ENCODE measurements at places on chromosomes 12 and 14. TPM values are rescaled to one million over a fixed set of nuclear protein-coding genes. Genes with fewer than 3 reads are reported as not detected.

CLEC4C gene
- total RNA-seq = not detected

HOXC13 gene
- not detected for total RNA-seq

ADGRD1 gene
- total RNA-seq = 7.7 TPM

NOVA1 gene
- total RNA-seq = 0.25 TPM

PKP2 gene
- total RNA-seq = 0.11 TPM

GRCh38 chr12:6535960-6536847 lies 1.9 kb downstream of the GAPDH start:
- no peak for DNase-seq

- DNase-seq = no peak
Observed at GRCh38 chr12:85405781-85406522, 125.9 kb downstream of the ALX1 start.

GRCh38 chr12:130703733-130704375 lies 12.2 kb downstream of the RIMBP2 start:
- DNase-seq = no peak

- no peak for DNase-seq
Observed at GRCh38 chr14:65835501-65835900, 423.0 kb downstream of the FUT8 start.

GRCh38 chr14:89270439-89271227 lies 146.4 kb downstream of the FOXN3 start:
- DNase-seq = no peak

- DNase-seq = no peak
Observed at GRCh38 chr12:38477340-38478090, 160.9 kb downstream of the ALG10B start.

DNA sequence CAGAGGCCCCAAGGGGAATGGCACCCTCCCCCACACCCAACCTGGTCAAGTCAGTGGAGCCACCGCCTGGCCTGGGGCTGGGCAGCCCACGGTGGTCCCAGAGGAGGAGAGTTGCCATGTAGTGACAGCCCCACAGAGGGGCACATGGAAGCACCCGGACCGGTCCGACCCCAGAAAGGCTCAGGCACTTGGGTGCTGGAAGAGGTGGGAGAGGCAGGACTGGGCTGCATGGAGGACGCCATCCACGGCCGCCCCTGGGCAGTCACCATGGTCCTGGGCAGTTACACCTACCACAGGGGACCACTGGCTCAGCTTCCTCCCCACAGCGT lies 37.9 kb upstream of the TMEM179 start:
- DNase-seq = no peak

DNA sequence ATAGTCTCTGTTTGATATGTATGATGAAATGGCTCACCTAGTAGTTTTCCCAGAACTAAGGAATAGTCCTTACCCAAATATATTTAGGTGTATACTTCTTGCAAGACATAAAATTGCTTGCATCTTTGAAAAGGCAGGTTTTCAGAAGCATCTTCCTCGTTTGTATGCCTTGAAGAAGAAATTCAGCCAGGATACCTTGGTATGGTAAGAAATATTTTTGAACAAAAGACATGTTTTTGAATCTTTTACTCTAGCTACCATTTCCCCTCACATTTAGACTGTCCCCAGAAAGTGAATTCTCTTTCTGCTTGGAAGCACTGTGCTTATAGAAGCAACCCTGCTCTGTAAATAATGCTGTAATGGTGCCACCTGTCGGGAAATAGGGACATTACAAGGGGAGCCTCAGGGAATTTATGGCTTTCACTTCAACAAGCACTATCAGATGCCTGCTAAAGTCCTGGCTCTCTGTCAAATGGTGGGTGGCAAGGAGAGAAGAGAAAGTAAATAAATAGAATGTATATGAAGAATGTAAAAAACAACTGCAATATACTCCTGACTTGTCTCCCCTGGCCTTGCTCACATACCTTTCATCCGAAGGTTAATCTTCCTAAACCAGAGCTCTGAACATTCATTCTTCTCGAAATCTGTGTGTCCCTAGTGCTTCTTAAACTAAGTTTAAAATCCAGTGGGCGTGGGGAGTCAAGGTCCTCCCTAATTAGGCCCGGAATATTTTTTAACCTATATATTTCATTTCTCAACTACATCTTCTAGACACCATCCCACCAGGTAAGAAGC lies 6.1 kb downstream of the CCDC184 start:
- peak; percentile 52 for DNase-seq

- no peak for DNase-seq
Observed at GRCh38 chr12:62866451-62867082, 68.4 kb downstream of the PPM1H start.

DNA sequence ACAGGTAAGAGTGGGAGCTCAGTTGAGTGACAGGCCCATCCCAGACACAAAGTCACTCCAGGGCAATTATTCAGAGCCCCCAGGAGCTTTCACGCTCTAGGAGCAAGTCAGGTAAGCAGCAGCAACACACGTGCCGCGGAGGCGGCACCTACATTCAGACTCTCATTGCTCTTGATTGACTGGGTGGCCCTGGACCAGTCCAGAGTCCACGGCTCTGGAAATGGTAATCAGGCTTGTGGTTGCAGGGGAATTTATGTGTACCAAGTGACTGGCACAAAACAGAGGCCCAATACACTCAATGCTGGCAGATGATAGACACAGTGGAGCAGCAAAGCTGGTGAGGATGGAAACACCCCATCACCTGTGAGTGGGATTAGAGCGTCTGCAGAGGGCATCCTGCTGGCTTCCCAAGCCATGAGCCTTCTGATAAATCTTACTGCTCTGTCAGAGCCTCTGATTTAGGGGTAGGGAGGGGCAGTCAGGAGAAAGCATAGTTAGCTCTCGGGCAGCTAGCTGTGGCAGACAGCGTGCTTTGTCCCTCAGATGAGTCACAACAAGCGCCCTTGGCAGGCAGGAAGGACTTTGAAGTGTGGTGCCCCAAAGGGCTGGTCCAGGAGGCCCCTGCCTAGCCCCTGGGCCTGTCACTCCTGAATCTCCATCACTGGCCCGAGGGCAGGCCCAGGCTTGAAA lies 344.7 kb downstream of the CACNA1C start:
- no peak for DNase-seq

Measured in activated T-helper 2 cell treated with anti-CD3 and anti-CD28 coated beads, Interferon-gamma antibody, Interleukin-2, Interleukin-4, amounts not matched to agents 10 μg/mL and 5 μg/mL and 100 μg/mL, durations not matched to agents 14 hours and 24 hours and 36 hours (primary cell).